ENCODE measurements at places on chromosomes 2 and 18.

GRCh38 chr18:7413906-7414305 is 153.2 kb upstream of the PTPRM start:
- DNase-seq: no peak

DNA sequence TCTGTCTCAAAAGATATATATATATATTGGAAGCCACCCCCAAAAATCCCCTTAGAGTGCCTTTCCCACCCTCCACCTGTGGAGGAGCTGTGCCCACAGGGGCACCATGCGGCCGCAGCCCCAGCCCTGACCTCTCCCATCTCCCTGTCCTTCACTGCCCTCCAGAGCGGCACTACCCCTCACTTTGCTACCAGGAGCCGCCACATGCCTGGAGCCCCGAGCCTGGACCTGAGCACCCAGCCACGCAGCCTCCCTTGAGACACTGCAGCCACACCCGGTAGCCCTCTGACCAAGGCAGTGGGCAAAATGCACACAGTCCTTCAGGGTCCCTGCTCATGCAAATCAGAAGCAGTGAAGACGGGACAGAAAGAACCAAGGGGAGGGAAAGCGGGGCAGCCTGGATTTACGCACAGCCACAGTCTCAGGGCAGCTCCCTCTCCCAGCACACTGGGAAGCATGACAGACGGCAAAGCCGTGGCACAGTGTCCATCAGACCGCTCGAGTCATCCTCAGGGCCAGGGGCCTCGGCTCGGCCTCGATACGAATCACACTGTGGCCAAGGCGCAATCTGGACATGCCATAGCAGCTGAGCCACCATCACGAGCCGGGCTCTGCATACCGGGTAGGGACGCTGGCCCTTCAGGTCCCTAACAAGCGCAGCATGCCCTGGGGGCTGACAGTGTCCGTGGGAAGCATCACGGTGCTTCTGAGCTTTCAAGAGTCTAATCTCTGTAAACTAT is 10.1 kb downstream of the HDAC4 start:
- no peak for DNase-seq

- no peak for DNase-seq
Measured at GRCh38 chr18:58118536-58118935, 74.5 kb downstream of the NEDD4L start.

GRCh38 chr2:162184359-162184758 is 32.3 kb upstream of the GCG start:
- no peak for DNase-seq

- peak; percentile 6 for DNase-seq
Measured at GRCh38 chr2:205763708-205764211, 81.5 kb downstream of the NRP2 start.

GRCh38 chr2:16009560-16009959 is 69.2 kb downstream of the MYCN start:
- no peak for DNase-seq

DNA sequence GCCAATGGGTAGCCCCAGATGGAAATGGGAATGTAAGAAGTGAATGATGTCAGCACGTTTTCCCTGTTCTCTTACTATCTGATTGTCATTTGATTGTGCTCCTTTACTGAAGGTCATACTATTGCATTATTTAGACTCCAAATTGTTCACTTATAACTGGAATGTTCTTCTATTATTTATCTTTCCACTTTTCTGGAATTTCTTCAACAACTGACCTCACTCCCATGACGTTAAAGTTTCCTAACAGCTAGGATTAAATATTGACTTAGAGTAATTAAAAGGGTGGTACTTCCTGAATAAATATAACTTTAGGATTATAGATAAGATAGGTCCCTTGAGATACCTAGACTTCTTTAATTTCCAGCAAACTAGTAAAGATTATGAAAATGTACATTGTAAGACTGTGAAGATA is 10.9 kb upstream of the GULP1 start:
- no peak for DNase-seq

- DNase-seq: no peak
Measured at GRCh38 chr2:146777181-146777580, 1067.6 kb upstream of the ACVR2A start.

DNA sequence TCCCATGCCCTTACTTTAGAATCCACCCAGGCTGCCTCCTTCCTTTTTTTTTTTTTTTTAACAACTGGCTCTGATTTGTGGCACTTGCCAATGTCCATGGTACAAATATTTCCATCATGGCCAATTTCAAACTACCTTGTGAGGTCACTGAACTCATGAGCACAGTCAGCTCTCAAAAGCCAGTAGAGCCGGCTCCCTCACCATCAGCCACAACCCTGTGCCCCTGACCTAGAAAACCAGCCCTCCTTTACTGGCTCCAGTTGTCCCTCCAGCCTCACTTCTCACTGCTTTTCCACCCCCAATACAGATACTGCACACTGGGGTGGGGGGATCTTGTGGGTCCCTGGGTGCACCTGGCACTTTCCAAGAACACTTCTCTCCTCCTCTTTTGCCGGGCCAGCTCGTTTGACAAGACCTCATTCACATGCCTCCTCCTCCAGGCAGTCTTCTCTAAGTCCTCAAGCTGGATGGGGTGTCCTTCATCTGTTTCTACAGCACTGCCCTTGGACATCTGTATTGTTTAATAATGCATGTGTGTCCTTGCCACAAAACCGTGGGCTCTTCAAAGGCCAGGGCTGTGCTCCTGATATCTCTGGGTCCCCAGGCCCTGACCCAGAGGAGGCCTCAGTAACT is 35.5 kb downstream of the SDC1 start:
- no peak for DNase-seq

DNA sequence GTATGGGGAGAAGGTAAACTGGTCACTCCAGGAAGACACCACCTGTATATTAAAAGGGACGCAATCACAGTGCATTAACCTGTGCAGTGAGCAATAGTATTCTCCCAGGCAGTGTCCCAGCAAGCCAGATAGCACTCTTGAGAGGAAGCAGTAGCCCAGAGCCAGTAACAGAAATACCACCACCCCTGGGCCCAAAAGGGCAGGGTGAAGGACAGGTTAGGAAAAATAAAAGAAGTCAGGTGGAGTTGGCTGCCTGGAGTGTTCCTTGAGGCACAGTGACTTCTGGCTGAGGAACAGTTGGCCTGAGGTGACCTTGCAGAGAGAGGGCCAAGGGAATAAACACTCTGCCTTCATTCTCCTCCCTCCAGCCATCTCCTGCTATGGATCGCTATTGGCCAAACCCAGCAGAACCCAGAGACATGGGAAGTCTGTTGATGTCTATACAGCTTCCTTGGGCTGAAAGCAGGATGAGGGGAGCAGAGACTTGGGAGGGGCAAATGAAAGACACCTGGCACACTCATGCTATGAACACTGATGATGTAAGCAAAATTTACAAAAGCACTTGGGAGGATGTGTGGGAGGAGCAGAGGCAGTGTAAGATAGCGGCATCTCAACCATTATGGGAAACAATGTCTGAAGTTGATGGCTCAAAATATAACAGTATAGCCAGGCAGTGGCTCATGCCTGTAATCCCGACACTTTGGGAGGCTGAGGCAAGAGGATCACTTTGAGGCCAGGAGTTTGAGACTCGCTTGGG is 7.5 kb downstream of the C18orf32 start:
- no peak for DNase-seq

- no peak for DNase-seq
Measured at GRCh38 chr2:12236136-12236844, 480.4 kb upstream of the TRIB2 start.

GRCh38 chr18:13217971-13218367 is 591 bp upstream of the LDLRAD4 start:
- DNase-seq: no peak

GRCh38 chr2:173184031-173185004 is 108.7 kb downstream of the MAP3K20 start:
- peak; percentile 89 for DNase-seq

- DNase-seq: no peak
Measured at GRCh38 chr2:239385096-239386000, 15.5 kb downstream of the HDAC4 start.

GRCh38 chr18:13380691-13381070 is 162.1 kb downstream of the LDLRAD4 start:
- DNase-seq: no peak

GRCh38 chr2:64338910-64339500 is 115.0 kb upstream of the LGALSL start:
- DNase-seq: no peak

DNA sequence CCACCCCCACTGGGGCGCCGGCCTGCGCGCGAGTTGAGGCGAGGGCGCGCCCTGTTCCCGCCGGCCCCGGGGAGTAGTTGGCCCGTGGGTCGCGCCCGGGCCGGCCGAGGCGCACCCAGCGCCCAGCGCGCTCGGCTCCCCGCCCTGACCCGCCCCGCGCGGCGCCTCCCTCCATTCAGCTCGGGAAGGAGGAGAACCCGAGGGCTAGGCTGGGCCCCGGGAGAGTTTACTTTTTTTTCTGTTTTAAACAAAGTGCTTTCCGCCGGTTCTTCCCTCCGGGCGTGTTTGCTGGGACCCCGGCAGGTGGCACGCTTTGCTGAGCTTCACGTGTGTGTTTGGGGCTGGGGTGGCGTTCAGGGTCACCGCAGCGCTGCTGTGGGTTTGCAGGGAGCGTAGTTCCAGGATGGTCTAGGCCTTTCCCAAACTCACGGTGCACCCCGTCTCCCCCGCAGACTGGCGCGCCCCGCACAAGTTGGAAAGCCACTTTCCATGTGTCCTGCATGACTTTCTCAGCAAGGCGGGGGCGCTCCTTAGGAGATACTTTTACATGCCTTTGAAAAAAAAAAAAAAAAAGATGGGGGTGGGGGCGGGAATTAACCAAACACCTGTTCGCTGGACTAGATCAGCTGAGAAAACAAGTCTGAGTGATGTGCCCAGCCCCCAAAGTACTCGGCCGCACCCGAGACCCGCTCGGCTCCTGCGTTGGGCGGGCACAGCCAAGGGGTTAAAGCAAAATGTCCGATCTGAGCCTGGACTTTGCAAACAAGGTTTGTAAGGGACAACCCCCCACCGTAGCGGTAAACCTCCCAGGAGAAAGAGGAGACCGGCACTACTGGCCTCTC is 825 bp downstream of the ITGA6 start:
- DNase-seq: peak; percentile 72

GRCh38 chr2:221572219-221572820 is at the start of gene EPHA4:
EPHA4 (minus strand) TSS chr2:221572304; CDS start chr2:221572248, 56 bp downstream.
- DNase-seq: peak; percentile 69

- no peak for DNase-seq
Measured at GRCh38 chr2:9708683-9709538, 78.1 kb upstream of the YWHAQ start.

DNA sequence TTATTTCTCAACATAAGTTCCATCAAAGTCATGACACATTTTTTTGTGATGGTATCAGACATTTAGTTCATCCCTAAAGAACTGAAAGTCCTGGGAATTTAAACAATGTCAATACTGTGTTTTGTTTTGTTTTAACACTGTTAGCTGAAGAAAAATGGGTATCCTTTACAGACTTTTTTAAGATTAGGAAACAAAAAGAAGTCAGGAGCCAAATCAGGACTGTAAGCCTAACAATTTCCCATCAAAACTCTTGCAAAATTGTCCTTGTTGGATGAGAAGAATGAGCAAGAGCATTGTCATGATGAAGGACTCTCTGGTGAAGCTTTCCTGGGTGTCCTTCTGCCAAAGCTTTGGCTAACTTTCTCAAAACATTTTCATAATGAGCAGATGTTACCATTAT is 69.4 kb downstream of the SRD5A2 start:
- no peak for DNase-seq

GRCh38 chr2:216389570-216389969 is 17.3 kb upstream of the MARCHF4 start:
- no peak for DNase-seq

DNA sequence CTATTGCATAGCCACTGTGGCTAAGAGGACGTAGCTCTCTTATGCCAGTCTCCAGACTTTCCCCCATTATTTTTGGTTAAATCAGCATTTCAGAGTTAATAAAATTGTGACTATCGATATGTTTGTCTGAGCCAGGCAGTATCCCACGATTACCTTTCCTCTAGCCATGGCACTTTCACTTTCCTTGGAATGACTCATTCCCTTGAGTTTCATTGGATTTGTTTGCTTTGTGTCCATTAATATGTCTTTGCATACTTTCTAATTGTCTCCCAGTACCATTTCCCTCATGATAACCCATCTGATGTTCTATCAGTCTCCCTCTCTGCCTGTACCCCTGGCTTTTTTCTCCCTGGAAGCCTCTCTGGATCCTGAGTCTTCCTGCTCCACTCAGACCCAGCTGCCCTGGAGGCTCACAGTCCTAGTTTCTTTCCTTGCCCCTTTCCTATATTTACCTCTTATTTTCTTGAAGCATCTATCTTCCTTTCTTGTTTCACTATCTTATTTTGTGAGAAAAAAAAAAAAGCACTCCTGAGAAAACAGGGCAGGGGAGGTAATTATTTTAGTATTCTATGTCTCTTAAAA is 126.1 kb downstream of the MTX2 start:
- no peak for DNase-seq

GRCh38 chr2:213036836-213037235 is 114.6 kb downstream of the IKZF2 start:
- DNase-seq: no peak

GRCh38 chr2:138565230-138565598 is 63.6 kb downstream of the SPOPL start:
- no peak for DNase-seq

GRCh38 chr2:177295484-177295883 is 31.0 kb upstream of the NFE2L2 start:
- DNase-seq: no peak

DNA sequence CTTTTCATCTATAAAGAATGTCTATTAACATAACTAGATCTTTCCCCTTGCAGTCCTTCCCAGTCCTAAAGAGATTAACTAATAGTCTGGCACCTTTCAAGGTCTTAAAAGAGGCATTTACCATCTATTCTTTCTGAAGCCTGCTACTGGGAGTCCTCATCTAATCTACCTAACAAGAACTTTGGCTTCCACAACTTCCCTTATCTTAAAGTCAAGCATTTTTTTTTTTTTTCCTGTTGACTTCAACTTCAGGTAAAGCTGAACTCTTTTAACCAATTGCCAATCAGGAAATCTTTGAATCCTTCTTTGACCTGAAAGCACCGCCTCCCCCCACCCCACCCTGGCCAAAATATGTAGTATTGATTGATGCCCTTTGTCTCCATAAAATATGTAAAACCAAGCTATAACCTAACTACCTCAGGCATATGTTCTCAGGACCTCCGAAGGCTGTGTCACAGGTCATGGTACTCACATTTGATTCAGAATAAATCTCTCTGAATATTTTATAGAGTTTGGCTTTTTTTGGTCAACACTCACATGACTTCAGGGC is 168.6 kb downstream of the PTPRM start:
- no peak for DNase-seq

DNA sequence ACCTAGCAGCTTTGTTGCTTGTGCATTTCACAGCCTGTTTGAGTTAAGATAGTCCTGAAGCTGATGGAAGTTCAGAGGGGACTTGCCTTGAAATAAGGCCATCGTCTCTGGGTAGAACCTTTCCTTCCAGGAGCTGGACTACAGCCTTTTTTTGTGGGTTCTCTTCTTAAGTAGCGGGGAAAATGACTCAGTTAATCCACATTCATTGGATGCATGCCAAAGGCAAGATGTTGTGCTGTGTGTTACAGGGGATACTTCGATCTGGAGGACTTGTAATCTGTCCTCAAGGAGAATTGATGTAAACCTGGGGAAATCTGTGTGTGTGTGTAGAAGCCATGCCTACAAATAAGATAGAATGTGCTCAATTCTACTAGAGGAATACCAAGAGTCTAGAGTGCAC is 46.8 kb downstream of the RPIA start:
- DNase-seq: no peak

All from SW 1271 (cell line).